ENCODE measurements at places on chromosomes 3 and 15.

GRCh38 chr3:169811631-169812331, 889 bp upstream of the LRRIQ4 start:
- no peak for DNase-seq

- no peak for DNase-seq
Measured at GRCh38 chr3:151002003-151002981, 29.8 kb upstream of the CLRN1 start.

DNA sequence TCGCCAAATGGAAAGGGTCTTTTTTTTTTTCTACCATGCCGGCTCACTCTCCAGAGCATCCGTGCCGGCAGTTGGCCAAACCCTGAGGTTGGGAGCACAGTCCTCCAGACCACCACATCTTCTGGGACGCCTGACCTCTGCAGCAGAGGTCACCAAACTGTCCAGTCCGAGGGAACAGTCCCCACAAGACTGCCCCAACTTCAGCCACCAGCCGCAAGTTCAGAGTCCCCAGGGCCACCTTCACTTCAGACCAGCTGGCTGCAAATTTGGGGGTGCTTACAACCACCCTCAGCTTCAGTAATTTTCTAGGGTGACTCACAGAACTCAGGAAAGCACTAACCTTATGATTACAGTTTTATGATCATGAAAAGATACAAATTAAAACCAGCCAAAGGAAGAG, 28.9 kb downstream of the PLA2G4D start:
- no peak for DNase-seq

GRCh38 chr3:192435241-192435640, 292.1 kb downstream of the FGF12 start:
- DNase-seq: no peak

DNA sequence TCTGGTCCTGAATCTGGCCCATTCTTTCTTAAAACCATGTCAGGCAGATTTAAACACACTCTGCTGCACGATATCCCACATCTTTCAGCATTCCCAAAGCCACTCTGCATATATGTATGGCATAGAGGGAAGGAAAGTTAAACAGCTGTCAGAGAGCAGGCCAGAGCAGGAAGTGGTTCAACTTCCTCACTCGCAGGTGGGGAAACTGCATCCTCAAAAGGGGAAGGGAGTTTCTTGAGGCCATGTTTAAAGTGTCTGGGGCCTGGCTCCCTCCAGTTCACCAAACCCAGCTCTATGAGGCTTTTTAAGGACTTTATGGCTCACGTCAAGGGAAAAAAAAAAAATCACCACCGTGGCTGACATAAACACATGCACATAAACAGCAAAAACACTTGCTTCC, 123.1 kb downstream of the OPA1 start:
- no peak for DNase-seq

DNA sequence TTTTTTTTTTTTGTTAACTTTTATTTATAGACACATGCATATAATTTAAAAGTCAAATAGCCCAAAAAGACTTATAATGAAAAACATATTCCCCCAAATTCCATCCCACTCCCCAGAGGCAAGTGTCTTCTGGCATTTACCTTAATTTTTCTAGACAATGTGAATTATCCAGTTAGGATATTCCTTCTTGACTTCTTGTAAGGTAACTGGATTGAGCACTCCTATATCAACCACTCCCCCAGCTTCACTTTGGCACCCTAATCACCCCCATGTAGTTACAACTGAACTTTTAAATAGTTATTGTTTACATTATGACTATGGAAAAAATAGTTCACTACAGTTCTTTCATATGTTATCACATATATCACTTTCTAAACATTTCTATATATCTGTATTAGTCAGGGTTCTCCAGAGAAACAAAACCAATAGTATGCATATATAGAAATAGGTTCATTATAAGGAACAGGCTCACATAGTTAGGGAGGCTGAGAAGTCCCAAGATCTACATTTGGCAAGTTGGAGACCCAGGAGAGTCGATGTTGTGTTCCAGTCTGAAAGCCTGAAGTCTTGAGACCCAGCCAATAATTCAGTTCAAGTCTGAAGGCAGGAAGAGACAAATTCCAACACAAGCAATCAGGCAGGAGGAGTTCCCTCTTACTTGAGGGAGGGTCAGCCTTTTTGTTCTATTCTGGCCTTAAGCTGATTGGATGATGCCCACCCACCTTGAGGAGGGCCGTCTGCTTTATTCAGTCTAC, 175.8 kb downstream of the THSD4 start:
- no peak for DNase-seq
